ENCODE measurements at places on chromosomes 1 and 21. TPM values are rescaled to one million over a fixed set of nuclear protein-coding genes. Genes with fewer than 3 reads are reported as not detected.

GRCh38 chr1:11596295-11596694 is 57.9 kb downstream of the FBXO2 start:
- no peaks in the 10 kb centered on the region for H3K36me3 ChIP-seq
- peaks cover 47% of the 10 kb centered on the region for H3K27me3 ChIP-seq
- no peaks in the 10 kb centered on the region for H3K4me1 ChIP-seq
- no peak overlapping the region for H3K27ac ChIP-seq
- DNase-seq: no peak
- H3K4me3 ChIP-seq: no peak overlapping the region

- no peak for DNase-seq
- H3K36me3 ChIP-seq: peaks cover 24% of the 10 kb centered on the region
- peaks cover 7% of the 10 kb centered on the region for H3K4me1 ChIP-seq
- H3K4me3 ChIP-seq: no peak overlapping the region
- H3K27ac ChIP-seq: no peak overlapping the region
- no peaks in the 10 kb centered on the region for H3K27me3 ChIP-seq
These were observed 2.1 kb downstream of the ZFP69 start for GRCh38 chr1:40479156-40479555.

Gene RCSD1
- 3.5 TPM for total RNA-seq

Gene APCS
- total RNA-seq: not detected

Gene KCNJ6
- not detected for total RNA-seq
